ENCODE measurements at places on chromosomes 7 and 10.

DNA sequence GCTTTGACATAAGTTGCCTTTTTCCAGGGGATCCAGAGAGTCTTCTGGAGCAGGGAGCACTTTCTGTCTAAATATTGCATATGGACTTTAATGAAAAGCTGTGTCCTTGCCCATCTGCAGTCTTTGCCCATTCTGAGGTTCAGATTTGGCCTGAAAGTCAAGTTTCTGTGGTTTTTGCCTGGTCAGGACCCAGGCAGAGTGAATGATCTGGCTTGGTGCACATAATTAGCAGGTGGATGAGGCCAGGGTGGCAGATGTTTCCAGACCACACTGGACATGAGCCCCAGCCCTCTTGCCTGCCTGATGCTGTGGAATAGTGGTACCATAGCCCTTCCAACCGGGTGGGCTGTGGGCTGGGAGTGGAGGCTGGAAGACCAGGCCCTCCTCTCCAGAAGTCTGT, 11.0 kb downstream of the HECW1 start:
- no peak for DNase-seq

DNA sequence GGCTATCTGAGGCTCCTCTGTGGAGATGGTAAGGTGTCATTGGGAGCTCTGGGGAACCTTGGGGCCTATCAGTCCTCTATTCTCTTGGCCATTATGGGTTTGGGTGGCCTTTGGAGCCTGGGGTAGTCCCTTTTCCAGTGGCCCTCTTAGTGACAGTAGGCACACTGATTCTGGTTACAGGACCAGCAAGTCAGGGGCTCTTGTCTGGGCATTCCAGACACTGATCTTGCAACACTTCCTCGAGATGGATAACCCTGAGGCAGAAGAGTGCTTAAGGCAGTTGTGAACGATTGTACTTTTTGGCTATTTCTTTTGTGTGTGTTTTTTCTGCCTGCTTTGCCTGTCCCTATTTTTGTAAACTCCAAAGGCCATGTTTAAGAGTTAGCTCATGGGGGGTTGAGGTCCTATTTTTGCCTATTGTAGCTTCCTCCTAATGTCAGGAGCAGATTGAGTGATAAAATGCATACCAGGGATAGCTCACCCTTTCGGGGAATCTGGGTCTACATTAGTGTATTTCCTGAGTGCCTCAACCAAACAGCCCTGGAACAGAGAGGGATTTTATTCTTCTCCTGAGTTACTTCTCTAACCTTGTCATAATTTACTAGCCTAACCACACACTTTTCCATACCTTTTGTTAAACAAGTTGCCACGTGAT, 61.2 kb downstream of the PRKAR2B start:
- DNase-seq, result no peak

- no peak for DNase-seq
These were observed 111.3 kb downstream of the RGS10 start for GRCh38 chr10:119431034-119431772.

GRCh38 chr10:72254813-72255568, 18.7 kb upstream of the DDIT4 start:
- DNase-seq, result peak; percentile 86

GRCh38 chr7:34486371-34486770, 171.6 kb upstream of the NPSR1 start:
- DNase-seq, result no peak

- no peak for DNase-seq
These were observed 59.4 kb upstream of the FRMD4A start for GRCh38 chr10:14389981-14390590.

DNA sequence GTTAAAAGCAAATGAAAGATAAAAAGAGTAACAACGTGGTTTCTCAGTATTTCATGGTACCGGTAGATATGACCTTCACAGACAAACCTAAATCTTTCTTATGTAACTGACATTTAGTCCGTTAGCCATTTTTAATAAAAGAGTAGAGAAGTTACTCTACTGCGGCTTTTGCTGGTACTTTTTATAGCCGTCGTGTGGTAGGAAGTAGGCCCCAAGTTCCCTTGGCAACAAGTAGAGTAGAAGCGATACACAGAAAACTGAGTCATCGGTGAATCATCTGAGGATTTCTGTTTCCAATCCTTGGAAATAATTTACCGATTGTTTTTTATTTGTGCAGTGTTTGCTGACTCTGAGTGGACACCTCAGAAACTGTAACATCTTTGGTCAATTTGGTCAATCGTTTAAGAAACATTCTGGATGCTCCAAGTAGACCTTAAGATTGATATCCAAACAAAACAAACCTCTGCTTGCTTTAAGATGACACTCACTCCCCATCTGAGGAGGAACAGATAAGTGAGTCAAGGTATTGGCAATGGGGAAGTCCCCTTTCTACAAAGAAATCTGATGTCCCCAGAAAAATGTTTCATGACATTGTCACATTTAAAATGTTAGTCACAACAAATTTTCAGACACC, 63.9 kb upstream of the AHR start:
- peak; percentile 95 for DNase-seq

DNA sequence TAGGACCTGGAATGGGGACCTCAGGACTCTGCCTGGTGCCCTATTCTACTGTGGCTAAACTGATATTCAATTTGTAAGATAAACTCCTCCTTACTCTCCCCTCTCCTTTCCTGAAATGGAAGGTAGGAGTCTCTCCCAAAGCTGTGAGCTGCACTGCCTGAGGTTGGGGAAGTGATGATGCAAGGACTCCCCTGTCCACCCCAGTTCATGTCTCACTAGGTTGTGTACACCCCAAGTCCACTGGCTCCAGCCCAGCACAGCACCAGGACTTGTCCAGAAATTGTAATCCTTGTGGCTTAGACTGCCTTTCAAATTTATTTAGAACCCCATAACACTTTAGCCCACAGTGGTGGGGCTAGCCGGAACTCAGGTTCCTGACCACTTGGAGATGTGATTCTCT, 247.2 kb upstream of the CTBP2 start:
- no peak for DNase-seq

GRCh38 chr7:157493017-157493416, 156.2 kb downstream of the DNAJB6 start:
- DNase-seq, result no peak

GRCh38 chr7:71444130-71444529, 312.2 kb downstream of the GALNT17 start:
- no peak for DNase-seq

DNA sequence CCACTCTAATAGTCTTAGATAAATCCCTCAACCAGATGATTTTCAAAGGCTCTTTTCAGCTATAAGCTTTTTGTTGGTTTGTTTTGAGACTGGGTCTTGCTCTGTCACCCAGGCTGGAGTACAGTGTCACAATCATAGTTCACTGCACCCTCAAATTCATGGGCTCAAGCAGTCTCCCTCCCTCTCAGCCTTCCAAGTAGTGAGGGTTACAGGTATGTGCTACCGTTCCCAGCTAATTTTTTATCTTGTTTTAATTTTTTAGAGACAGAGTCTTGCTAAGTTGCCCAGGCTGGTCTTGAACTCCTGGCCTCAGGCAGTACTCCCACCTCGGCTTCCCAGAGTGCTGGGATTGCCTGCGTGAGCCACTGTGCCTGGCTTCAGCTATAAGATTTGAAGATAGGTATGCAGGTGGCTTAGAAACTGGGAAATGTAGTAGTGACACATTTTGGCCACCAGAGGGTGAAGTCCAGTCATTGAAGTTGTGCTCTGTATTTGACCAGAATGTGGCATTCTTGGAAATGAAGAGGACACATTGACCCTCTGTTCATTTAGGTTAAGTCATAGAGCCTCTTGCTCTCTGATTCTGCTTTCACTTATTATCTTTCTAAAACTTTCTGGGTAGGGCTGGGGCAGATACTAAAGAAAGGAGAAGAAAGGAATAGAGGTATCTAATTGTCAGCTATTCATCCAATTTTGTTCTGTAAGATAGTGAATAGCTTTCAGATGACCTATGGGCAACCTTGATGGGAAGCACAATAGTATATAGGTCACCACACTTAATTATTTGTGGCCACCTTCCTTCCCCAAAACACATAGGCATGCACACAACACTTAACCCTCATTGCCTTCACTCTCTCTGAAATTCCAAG, 36.0 kb downstream of the R3HCC1L start:
- DNase-seq, result peak; percentile 36

DNA sequence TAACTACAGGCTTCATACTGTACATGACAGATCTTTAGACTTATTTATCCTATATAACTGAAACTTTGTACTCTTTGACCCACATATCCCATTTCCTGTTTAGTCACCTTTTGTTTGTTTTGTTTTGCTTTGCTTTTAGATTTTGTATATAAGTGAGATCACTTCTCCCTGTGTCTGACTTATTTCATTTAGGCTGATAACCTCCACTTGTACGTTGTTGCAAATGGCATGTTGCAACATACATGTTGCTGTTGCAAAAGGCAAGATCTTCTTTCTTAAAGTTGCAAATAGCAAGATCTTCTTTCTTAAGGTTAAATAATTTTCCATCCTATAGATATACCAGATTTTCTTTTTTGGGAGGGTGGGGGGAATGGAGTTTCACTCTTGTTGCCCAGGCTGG, 341.5 kb downstream of the OTUD1 start:
- no peak for DNase-seq

DNA sequence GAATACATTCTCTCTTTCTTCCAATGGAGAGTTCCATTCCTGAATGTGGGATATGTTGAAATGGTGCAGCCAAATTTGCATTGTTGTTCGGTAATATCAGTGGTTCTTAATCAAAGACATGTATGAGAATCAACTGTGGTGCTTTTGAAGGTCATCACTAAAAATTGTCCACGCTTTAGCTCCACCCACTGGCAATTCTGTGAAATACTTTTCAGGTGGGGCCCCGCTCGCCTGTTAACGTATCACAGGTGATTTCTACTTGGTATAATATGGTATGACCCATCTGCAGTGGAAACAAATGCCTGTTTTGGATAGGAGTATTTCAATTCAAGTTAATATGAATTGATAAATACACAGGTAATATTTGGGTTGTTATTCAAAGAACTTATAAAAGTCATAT, 178.4 kb downstream of the NSUN6 start:
- no peak for DNase-seq

- DNase-seq, result no peak
These were observed 6.7 kb upstream of the MAFK start for GRCh38 chr7:1523844-1524243.

- DNase-seq, result no peak
These were observed 189.3 kb downstream of the KLF6 start for GRCh38 chr10:3595736-3596135.

- DNase-seq, result peak; percentile 64
These were observed 192.3 kb downstream of the REEP3 start for GRCh38 chr10:63713191-63714144.

GRCh38 chr10:103193107-103193819, at the start of gene NT5C2:
Gene NT5C2, minus strand, starts transcription at chr10:103193272. Its CDS starts 18,314 bp downstream, at chr10:103174958.
- peak; percentile 77 for DNase-seq

GRCh38 chr7:61576-62360, 130.6 kb upstream of the FAM20C start:
- DNase-seq, result no peak

DNA sequence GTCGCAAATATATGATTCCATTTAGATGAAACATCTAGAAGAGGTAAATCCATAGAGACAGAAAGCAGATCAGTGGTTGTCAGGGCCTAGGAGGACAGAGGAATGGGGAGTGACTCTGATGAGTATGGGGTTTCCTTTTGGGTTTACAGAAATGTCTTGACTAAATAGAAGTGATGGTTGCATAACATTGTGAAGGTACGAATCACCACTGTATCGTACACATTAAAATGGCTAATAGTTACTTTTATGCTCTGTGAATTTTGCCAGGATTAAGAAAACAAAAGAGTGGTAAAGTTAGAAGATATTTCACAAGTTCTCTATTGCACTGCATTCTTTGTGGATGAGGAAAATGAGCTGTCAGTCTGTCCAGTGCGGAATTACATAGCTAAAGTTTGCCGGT, 407.4 kb downstream of the KCNMA1 start:
- peak; percentile 52 for DNase-seq

GRCh38 chr7:16939161-16939560, 57.4 kb upstream of the AGR3 start:
- no peak for DNase-seq

DNA sequence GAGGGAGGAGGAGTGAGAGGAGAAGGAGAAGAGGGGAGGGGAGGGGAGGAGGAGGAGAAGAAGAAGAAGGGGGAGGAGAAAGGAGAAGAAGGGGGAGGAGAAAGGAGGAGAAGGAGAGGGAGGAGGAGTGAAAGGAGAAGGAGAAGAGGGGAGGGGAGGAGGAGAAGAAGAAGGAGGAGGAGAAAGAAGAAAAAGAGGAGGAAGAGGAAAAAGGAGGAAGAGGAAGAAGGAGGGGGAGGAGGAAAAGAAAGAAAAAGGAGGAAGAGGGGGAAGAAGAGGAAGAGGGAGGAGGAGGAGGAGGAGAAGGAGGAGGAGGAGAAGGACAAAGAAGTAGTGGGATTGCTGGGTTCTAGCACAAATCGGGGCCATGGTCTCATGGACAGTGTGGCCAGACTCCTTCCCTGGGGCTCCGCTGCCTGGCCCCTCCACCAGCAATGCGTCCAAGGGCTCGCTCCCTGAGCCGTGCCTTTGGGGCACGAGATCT, 4.2 kb upstream of the MAFK start:
- DNase-seq, result peak; percentile 41

GRCh38 chr10:101216207-101217043, 12.8 kb downstream of the LBX1 start:
- DNase-seq, result no peak

DNA sequence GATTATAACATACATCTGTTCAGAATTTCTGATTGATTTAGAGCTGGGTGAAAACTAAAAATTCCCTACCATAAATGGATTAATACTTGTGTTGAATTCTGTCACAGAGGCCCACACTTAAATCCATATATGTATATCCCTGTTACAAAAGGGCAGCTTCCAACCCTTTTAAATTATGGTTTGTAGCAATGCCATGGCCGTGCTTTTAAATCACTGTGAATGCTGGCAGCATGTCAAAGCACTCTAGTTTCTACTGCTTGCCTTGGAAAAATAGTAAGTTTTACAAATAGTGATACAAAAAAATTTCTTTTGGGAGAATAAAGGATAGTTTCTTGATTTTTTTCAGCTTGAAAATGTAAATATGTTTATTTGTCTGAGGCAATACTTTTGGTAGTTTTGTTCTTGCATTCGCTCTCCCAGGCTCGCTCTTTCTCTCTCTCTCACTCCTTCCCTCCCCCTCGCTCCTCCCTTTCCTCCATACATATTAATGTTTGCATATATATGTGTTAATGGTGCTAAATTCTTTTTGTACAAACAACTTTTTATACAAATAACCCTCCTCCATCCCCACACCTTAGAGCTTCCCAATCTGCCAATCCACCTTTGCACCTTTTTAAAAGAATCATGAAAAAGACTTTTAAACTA, 29.8 kb downstream of the TES start:
- DNase-seq, result no peak

DNA sequence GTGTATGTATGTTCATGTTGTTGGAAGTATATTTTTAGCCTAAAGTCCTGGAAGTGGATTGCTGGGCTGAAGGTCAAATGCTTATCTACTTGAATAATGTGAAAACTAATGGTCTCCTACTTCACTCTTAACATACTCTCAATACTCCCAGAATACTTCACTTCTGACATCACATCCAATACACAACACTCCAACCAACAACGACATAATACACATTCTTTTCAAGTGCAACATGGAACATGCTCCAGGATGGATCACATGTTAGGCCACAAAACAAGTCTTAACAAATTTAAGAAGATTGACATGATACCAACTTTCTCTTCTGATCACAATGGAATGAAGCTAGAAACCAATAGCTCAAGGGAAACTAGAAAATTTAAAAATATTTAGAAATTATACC, 126.9 kb upstream of the ADCY1 start:
- DNase-seq, result no peak

Data from fibroblast of gingiva (primary cell).